ENCODE measurements at places on chromosomes 7 and 10.

DNA sequence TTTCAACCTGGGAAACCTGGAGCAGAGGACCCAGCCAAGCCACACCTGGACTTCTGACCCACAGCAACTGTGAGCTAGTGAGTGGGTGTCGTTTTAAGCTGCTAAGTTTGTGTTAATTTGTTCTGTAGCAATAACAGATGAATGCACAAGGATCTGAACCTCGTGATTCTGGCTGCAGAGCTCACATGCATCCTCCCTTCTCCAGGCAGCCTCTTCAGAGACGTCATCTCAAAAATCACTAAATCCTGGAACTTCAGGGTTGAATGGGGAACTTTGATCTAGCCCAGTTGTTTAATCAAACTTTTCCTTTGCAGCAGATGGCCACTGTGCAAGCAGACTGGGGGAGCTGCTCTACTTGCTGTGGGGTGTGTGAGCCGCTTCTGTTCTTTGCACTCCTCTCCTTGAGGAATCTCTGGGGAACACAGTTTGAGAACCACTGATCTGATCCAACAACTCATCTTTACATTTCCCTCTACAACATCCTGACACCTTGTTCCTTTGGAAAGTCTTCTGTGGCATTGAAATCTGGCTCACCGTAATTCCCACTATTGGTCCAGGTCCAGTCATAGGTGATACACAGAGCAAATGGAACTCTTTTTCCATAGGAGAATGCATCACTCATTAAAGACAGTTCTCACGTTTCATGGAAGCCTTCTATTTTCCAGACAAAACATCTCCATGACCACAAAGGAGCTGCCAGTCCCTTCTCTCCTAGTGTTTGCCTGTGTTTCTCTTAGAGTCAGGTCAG is 90.3 kb downstream of the CHN2 start:
- peak; percentile 15 for DNase-seq

- DNase-seq: peak; percentile 44
Measured at GRCh38 chr10:75375838-75376237, 25.7 kb downstream of the ZNF503 start.

GRCh38 chr10:103818105-103818504 is 37.3 kb downstream of the SH3PXD2A start:
- DNase-seq: no peak

- no peak for DNase-seq
Measured at GRCh38 chr10:28343987-28344895, 41.4 kb upstream of the MPP7 start.

DNA sequence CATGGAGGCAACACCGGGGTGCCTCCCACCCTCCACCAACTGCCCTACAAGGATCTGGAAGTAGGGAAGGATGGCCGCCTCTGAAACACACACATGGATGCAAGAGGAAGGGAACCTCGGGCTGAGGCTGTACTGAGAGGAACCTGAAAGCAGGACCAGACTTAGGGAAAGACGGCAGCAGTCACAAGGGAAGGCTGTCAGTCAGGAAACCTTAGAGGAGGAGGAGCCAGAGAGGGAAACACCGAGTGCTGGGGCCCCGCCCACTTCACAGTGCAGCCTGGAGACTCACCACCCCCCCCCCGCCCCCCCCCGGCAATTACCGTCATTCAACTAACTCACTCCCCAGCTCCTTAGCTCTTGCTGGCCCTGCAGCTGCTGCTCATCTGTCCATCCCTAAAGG is 2.5 kb downstream of the CYREN start:
- no peak for DNase-seq

GRCh38 chr7:2838873-2839578 is 5.1 kb downstream of the GNA12 start:
- no peak for DNase-seq

- no peak for DNase-seq
Measured at GRCh38 chr7:120942861-120943260, 7.7 kb upstream of the ING3 start.

GRCh38 chr7:15305002-15305600 is 256.7 kb downstream of the AGMO start:
- peak; percentile 50 for DNase-seq

- DNase-seq: no peak
Measured at GRCh38 chr7:7159063-7159658, 23.2 kb upstream of the C1GALT1 start.

DNA sequence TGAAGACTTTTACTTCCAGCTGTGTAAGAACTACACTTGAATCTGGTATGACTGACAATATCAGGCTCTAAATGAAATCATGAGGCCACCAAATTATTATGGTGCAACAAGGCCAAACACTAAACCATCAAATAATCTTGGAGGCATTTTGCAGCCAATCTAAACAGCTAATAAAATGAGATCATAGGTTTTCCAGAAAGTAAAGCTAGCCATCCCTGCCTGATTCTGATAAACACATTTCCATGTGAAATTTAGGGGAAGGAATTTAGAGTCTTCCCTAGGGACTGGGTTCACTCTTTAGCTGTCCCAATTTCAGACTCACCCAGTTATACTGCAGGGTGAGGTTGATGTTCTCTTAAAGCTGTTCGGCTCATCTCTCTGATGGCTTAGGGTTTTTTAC is 190.3 kb upstream of the TMEM196 start:
- DNase-seq: no peak

DNA sequence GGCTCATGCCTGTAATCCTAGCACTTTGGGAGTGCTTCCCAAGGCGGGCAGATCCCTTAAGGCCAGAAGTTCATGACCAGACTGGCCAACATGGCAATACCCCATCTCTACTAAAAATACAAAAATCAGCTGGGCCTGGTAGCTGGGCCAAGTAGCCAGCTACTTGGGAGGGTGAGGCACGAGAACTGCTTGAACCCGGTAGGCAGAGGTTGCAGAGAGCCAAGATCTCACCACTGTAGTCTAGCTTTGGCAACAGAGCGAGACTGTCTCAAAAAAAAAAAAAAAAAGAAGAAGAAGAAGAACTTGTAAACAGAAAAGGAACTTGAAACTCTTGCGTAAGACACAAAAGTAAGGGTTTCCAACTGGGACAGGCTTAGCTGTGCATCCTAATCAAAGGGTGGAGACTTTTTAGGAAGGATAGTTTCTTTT is 5.6 kb upstream of the IFIT2 start:
- peak; percentile 88 for DNase-seq

GRCh38 chr7:35645691-35646090 is 49.2 kb downstream of the HERPUD2 start:
- no peak for DNase-seq

- no peak for DNase-seq
Measured at GRCh38 chr7:108004220-108005142, 1.5 kb upstream of the LAMB1 start.

DNA sequence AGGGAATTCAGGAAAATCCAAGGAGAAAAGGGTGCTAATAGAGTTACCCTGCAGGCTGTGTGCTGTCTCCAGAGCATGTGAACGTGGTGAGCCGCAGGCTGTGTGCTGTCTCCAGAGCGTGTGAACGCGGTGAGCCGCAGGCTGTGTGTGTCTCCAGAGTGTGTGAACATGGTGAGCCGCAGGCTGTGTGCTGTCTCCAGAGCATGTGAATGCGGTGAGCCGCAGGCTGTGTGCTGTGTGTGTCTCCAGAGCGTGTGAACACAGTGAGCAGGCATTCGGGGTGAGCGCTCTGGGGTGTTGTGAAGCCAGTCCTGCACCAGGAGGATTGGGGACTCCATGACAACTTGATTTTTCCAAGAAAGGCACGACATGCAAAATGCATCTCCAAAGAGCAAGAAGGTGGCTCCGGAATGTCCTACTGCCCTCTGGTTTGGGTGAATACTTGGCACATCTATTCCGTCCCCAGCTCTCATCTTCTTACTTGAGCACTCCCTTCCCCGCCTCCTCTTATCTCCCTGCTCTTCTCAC is 407.9 kb upstream of the SHH start:
- no peak for DNase-seq

- peak; percentile 57 for DNase-seq
Measured at GRCh38 chr10:16116404-16117304, 256.3 kb upstream of the MINDY3 start.

DNA sequence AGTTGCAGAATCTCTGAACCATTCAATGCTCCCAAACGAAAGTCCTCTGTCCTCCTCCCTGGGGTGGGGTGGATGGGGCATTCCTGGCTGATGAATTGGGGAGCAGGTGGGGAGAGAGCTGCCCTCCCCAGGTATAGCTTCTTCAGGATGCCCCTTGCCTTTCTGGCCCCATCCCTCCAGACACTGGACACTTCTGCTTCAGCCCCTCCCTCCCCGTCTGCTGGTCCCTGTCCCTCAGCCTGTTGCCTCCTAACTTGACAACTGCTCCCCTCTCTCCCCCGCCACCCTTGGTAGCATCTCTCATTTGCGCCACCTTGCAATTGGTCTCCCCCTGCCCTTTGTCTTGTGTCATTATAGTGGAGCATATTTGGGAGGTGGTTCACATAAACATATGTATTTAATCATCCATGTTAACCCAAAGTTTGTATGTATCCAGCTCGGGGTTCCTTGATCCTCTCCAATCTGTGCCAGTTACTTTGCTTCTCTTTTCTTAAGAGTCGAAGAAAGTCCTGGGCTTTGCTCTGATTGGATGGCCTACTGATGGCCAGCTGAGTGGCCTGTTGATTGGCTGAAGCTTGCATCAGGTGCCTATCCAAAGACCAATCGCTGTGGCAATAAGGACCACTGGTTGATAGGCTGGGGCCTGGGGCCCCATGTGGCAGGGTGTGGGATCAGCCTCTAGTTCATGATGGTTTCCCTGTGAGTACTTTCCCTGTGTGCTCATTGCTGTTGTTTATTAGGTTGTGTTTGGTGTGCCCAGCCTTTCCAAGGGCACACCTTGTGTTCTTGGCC is 4.0 kb upstream of the GCK start:
- DNase-seq: no peak

DNA sequence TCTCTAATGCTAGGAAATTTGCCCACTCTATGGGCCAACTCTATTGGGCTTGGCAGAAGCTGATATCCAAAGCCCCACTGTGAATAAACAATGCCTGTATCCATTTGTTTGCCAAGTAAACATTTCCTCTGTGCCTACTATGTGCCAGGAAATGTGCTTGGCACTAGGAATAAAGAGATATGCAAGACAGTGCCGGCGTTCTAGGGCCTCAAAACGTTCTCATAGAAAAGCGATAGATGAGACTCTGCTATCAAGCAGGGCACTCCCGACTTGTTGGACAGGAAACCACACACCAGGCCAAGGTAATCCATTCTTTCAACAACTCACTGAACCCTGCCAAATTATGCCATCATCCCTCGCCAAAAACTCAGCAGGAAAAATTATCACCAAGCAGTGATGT is 196.7 kb downstream of the IPMK start:
- no peak for DNase-seq

DNA sequence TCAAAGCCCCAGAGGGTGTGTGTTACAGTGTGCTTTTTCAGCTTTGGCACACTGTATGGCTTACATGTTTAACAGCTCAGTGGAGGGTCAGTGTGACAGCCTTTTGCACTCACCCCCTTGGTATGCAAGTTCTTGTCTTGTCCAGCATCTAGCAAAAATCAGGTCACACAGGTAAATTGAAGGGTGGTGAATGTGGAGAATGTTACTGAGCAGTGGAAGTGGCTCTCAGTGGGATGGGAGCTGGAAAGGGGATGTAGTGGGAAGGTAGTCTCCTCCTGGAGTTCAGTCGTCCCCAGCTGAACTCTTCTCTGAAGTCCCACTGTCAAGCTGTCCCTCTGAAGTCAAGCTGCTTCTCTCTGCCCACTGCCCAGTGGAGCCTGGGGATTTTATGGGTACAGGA is 21.0 kb upstream of the C10orf90 start:
- DNase-seq: no peak

DNA sequence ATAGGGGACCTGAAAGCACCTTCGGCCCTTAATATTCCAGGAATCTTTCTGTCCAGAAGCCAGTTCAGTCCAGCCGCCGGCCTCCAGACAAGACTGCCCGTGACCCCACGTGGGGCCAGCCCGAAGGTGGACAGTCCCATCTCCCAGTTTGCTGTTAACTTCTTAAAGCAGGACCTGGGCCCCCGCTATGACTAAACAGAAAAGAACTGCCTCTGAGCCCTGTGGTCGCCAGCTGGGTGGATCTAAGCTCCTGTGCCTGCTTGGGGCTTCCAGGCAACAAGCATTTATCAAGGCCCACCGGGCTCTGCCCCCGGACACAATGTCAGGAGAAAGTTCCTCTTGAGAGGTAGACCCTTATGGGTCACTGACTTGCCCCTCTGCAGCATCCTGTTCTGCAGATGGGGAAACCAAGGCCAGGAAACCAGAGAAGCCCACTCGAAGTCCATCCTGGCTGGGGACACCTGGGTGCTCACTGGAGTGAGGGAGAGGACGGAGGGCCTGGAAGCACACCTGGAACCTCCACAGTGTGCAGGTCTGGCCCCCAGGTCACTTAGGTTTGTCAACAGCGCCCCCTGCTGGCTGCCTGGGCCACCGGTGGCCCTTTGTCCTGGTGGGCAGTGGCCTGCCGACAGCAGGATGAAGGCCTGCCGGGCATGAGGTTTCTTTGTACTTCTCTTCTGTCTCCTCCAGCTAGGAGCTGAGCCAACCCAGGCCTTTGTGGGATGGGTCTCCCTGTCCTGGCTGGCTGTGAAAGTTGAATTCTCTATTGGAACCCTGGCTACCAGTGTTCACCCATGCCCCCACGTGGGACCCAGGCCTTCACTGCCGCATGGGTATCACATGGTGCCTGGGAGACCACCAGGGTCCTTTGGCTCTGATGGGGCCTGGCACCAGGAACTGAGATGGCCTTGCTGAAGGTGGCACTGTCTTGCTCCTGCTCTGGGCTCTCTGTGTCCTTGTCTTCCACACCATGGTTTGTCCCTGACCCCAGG is 128.0 kb downstream of the ZMIZ1 start:
- DNase-seq: peak; percentile 75

DNA sequence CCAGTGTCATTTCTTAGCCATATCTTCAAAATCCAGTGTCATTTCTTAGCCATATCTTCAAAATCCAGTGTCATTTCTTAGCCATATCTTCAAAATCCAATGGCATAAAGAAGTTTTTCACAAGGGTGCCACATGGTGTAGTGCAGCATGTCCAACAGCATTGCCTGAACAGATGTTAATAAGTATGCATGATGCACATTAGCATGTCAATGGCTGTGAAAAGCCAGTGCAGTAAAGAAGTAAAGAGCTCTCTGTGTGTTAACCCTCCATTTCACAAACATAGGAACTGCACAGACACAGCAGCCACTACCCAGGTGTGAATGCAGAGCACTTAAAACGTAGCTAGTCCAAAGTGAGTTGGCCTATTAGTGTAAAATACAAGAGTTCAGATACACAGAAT is 89.8 kb downstream of the GNAI1 start:
- no peak for DNase-seq

- peak; percentile 15 for DNase-seq
Measured at GRCh38 chr7:139875821-139876241, 46.8 kb downstream of the TBXAS1 start.

DNA sequence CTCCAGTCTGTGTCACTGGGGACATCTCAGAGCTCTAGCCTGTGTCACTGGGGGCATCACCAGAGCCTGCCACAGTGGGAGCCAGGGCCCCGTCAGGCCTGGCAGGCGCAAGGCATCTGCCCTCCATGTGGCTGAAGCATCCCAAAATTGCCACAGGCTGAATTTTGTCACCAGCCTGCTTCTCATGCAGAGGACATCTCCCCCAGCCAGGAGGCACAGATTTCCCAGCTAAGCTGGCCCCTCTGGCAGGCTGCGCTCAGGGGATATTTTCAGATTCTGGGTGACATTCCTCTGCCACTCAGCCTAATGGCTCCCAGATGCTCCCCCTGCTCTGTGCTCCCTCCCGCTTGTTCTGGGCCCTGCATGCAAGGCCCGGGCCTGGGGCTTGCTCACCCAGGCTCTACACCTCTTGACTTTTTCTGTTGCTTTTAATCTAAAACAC is 64.6 kb downstream of the COL13A1 start:
- no peak for DNase-seq

- DNase-seq: peak; percentile 73
Measured at GRCh38 chr10:18418541-18419215, 232.7 kb downstream of the NSUN6 start.

- no peak for DNase-seq
Measured at GRCh38 chr7:87935384-87935706, 1.3 kb downstream of the ADAM22 start.
